MV-4-11 (cell line): ENCODE measurements at places on chromosomes 5 and 9.

DNA sequence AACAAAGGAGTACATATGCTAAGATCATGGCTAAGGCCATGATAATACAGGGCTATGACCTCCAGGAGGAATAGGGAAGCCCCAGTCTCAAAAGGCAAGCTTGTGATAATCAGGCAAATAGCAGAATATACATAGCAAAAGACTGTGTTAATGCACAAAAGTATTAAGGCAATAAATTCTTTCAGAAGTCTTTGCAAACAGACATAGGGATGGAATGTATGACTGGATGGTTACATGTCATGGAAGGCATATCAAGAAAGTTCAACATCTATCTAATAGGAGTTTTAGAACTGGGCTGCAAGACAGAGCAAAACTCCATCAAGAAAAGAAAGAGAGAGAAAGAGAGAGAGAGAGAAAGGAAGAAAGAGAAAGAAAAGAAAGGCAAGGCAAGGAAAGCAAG lies 264.5 kb upstream of the CDH6 start:
- DNase-seq = no peak

DNA sequence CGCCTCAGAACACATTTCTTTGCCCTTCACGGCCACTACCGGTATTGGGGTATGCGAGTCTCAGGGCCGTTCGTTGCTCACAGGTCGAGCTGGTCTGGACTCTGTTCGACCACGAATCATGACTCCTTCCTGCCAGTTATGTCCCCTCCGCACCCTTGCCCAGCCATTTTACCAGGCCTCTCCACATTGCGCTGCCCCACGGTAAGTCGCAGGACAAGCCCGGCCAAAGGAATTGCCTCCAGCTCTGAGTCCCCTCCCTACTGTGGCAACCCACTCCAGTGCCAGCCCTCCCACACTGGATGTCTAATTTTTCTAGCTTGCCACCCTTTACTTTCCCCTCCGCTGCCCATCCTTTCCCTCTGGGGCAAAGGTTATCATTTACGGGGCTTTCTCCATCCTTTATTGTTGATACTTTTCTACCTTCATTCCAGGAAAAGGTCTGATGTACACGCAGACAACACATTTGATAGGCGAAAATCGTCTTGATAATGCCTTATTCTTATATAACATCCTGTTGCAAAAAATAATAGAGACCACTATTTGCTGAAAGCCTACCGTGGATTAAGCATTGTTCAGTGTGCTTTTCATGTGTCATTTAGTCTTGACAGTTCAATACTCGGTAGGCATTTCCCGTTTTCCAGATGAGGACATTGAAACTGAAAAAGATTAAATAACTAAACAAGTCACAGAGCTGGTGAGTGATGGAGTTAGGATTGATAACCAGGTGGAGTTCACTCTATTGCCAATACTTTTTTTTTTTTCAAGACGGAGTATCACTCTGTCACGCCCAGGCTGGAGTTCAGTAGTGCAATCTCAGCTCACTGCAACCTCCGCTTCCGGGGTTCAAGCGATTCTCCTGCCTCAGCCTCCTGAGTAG lies 958 bp upstream of the HSPA5 start:
- peak; percentile 47 for DNase-seq

- DNase-seq = no peak
These were observed 154.3 kb downstream of the NFIB start for GRCh38 chr9:14159440-14160216.

- no peak for DNase-seq
These were observed 136.9 kb downstream of the ARHGAP26 start for GRCh38 chr5:142906863-142907671.

DNA sequence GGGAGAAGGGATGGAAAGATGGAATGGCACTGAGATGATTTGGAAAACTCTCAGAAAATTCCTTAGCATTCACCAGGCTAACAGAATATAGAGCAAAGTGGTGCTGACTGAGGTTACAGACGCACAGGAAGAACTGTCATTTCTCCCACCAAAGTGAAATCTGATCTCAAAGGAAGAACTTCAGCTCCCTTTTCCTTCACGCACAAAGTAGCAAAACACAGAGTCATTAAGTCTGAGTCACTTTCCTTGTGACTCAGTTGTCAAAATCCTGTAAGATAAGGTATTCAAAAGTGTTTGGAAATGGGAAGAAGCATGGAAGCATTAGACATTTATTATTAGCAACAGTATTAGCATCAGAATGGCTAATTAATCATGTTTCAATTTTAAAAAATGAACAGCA lies 11.7 kb downstream of the MPDZ start:
- DNase-seq = no peak

DNA sequence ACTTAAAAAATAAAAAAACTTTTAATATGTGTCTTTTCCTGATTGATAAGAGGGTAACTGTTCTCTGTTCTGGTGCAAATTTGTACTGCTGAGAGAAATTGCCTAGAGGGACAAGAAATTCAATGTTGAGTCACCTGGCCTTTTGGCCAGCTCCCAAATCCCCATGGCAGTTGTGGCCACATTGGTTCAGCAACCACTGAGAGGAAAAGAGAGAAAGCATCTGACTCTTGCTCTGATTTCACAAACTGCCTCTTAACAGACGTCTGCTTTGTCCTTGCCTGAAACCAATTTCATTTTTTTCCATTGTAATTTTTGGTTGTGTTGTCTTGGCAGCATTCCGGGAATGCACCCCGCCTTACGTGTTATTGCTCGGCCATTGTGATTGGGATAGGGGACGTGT lies 42.4 kb downstream of the NTRK2 start:
- DNase-seq = peak; percentile 73

DNA sequence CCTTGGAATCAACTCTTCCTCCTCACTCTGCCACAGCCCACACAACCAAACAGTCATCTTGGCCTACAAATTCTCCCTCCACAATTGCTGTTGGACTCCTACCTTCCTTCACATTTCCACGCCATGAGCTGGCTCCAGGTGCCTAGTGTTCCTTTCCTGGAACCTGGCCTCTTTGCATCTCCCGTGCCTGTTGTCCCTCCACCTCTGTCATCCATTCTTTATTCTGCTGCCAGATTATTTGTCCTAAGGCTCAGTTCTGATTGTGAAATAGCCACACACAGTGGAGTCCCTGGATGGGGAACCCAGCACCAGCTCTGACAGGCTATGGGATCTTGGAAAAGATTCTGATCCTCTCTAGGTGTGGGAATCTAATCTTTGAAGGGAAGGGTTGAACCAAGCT lies 109.1 kb upstream of the ANKH start:
- no peak for DNase-seq

- peak; percentile 77 for DNase-seq
These were observed 32.2 kb upstream of the ANGPTL2 start for GRCh38 chr9:127154390-127155191.

DNA sequence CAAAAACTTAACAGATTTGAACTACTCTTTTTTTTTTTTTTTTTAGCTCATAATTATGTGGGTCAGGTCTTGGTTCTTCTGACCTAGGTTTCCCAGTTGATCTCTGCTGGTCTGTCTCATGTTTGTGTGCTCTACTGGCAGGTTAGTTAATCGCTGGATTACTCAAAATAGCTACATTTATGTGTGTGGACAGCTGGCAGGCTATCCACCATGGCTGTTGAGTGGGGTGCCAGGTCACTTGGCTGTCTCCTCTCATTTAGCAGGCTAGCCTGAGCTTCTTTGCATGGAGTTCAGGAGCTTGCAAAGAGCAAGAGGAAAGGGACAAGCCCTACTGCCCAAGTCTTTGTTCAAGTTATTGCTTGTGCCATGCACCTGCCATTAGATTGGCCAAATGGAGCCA lies 9.3 kb downstream of the ADCY2 start:
- DNase-seq = no peak

DNA sequence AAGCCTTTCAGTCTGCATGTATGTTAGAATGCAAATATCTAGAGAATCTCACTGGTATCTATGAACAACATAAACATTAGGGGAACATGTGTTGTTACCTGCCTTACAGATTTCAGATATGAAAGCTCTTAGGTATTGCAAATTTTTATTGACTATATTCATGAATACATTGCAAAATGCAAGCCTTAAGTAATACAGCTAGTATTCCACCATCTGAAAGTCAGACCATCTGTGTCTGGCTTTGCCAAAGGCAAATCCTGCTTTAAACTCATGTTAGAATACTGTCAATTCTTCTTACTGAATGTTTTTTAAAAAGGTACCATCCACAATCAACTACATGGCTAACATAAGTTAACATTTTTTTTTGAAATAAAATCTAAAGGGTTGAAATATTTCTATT lies 215.6 kb downstream of the AP3B1 start:
- DNase-seq = no peak

GRCh38 chr5:168114444-168115017 lies 176.9 kb upstream of the WWC1 start:
- peak; percentile 52 for DNase-seq

GRCh38 chr5:96256795-96257470 lies 176.1 kb downstream of the PCSK1 start:
- DNase-seq = peak; percentile 68

GRCh38 chr5:148952097-148952867 lies 110.6 kb downstream of the SH3TC2 start:
- DNase-seq = peak; percentile 25

GRCh38 chr5:163434401-163434866 lies 3.0 kb upstream of the CCNG1 start:
- no peak for DNase-seq

- DNase-seq = no peak
These were observed 137.6 kb downstream of the CRB2 start for GRCh38 chr9:123493627-123494026.
